ENCODE measurements at places on chromosomes 5 and 9.

GRCh38 chr5:149959406-149960236 is 937 bp upstream of the SLC26A2 start:
- no peaks in the 10 kb centered on the region for H3K27me3 ChIP-seq
- H3K4me1 ChIP-seq: peaks cover 25% of the 10 kb centered on the region
- peak overlapping the region; percentile 93 for H3K27ac ChIP-seq
- DNase-seq: peak; percentile 25
- peaks cover 4% of the 10 kb centered on the region for H3K36me3 ChIP-seq

DNA sequence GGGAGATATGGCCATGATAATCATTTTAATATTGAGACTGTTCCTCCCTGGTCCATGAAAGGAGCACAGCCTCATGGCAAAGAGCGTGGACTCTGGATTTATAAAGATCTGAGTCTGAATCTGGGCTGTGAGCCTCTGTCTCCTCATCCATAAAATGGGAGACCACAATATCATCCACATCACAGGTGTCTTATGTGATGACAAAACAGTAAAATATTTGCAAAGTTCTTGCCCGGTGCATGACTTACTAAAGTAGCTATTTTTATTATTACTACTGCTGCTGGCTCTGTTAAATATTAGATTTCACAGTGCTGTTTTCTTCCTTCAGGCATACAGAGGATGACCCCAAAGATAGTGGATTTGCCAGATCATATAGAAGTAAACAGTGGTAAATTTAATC is 74.1 kb downstream of the TEK start:
- no peak for DNase-seq
- H3K4me3 ChIP-seq: no peak overlapping the region
- H3K27ac ChIP-seq: no peak overlapping the region
- H3K4me1 ChIP-seq: no peaks in the 10 kb centered on the region

- H3K4me1 ChIP-seq: no peaks in the 10 kb centered on the region
- no peaks in the 10 kb centered on the region for H3K27me3 ChIP-seq
- no peak overlapping the region for H3K27ac ChIP-seq
- no peak overlapping the region for H3K4me3 ChIP-seq
Observed at GRCh38 chr5:165143741-165144140, 1638.3 kb downstream of the MAT2B start.

DNA sequence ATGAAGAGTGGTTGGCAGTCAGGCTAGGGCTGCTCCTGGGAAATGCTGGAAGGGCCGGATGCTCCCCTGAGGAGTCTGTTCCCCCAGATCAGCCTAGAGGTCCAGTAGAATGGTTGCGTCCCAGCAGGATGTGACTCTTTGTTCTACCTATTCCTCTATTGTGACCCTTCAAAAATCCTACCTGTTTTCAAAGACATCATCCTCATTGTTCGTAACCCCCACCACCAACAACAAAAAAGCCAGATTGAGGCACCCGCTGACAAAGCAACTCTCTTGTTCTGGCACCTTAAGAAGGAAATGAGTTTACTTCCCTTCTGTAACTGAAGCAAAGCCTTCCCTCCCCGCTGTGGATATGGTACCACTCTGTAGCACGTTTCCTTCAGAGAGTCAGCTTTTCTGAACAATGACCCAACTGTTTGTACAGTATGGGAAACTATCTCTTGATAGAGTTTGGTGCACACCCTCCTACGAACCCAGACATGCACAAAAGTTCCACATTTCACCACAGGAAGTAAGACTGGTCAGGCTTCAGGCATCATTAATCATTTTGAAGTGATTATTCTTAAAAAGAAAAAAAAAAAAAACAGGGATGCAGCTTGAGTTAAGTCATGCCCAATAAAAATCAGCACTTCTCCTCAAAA is 207.2 kb downstream of the ENC1 start:
- peaks cover 4% of the 10 kb centered on the region for H3K4me1 ChIP-seq
- no peak overlapping the region for H3K4me3 ChIP-seq
- H3K36me3 ChIP-seq: no peaks in the 10 kb centered on the region
- no peak overlapping the region for H3K27ac ChIP-seq

DNA sequence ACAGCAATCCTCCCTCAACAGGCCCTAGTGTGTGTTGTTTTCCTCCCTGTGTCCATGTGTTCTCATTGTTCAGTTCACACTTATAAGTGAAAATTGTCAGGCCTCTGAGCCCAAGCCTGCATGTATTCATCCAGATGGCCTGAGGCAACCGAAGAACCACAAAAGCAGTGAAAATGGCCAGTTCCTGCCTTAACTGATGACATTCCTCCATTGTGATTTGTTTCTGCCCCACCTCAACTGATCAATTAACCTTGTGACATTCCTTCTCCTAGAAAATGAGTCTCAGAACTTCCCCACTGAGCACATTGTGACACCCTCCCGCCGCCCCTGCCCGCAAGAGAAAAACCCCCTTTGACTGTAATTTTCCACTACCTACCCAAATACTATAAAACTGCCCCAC is 17.4 kb upstream of the TRPC7 start:
- H3K27me3 ChIP-seq: peaks cover under 1% of the 10 kb centered on the region
- H3K4me3 ChIP-seq: no peak overlapping the region
- H3K36me3 ChIP-seq: no peaks in the 10 kb centered on the region

DNA sequence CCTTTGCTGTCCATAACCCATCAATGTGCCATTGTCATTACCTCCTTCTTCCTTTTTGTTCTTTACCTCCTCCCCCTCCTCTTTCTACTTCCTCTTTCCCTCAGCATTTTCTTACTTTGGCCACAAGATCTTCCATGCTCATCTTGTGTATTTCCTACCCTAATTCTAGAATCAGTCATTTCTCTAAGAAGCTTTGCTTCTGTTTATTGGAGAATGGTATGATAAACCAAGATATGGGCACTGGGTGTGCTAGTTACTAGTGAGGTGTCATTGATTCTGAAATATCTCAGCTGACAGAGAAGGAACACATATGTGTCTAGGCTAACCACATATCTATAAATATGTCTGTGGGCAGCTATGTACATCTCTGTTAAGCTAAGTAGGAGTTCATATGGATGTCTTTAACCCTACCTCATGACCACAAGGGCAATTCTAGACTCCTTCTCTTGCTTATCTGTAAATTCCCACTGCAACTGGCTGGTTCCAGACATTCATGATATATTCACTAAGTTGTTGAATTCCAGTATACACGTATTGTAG is 2051.3 kb upstream of the CDH9 start:
- no peak for DNase-seq
- H3K4me3 ChIP-seq: no peak overlapping the region
- H3K36me3 ChIP-seq: no peaks in the 10 kb centered on the region
- H3K4me1 ChIP-seq: no peaks in the 10 kb centered on the region
- no peaks in the 10 kb centered on the region for H3K27me3 ChIP-seq

Data from memory B cell (primary cell).